ENCODE measurements at places on chromosomes 12 and 14.

DNA sequence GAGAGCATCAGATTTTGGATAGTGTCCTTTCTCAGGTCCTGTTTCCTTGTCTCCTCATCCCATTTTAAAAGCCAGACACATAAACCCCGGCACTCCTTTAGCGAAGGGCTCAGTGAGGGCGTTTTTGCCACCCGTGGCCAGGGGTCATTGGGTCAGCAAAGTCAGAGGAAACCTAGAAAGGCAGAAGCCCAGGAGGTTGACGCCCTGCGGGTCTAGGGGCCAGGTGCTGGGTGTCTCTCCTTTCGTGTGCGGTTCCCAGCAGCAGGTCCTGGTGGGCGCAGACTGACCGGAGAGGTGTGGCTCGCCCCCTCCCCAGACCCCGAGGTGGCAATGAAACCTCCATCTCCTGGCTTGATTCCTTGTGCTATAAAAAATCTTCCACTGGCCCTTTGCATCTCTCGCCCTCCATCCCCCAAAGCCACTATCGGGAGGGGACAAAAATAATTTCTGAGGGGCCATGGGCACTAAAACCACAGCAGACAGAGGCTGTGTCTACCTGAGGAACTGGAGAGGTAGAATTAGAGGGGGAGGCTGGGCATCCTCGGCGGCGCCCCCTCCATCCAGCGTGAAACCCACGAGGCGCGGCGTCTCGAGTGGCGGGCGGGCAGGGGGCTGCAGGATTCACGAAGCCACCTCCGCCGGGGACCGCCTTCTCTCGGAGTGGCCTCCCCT lies 858 bp upstream of the FRMD6 start:
- no peak for DNase-seq

DNA sequence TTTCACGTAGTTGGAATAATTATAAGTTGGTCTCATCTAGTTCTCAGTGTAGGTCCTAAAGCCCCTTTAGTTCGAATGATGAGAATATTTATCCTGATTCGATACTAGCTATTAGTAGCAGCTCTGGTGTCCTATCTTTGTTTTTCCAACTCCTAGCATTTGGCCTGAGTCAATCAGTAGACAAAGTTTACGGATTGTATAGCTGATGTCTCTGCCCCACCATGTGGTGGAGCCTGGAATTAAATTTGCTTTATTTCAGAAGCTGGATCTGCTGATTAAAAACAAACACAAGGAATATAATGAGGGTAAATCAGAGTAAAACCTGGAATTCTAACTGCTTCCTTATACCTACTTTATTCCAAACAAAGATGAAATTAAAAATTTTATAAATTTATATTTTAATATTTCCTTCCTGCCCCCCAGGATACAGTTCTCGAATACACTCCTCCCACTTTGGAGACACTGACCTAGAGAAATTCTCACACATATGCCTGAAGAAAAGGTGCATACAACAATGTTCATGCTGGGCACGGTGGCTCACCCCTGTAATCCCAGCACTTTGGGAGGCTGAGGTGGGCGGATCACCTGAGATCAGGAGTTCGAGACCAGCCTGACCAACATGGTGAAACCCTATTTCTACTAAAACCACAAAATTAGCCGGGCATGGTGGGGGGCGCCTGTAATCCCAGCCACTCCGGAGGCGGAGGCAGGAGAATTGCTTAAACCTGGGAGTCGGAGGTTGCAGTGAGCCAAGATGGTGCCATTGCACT lies 7.6 kb upstream of the BRMS1L start:
- peak; percentile 25 for DNase-seq

- no peak for DNase-seq
Measured at GRCh38 chr14:31128601-31129526, 78.7 kb downstream of the HECTD1 start.

DNA sequence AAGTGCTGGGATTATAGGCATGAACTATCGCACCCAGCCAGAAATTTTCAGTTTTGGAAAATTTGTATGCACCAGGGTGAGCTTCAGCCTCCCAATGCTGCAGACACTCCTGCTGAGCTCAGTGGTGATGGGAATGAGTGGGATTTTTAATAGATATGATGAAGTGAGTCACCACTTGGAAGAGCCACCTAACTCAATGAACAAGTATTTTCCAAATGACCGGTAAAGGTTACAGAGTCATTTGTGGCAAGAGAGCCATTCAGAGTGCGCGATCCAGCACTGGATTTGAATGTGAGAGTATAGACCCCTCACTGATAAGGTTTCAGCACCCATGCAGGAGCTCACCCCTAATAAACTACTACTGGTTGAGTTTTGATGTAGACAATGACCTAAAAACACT lies 100.7 kb downstream of the PPP2R5C start:
- DNase-seq, result no peak

GRCh38 chr14:104610749-104611310 lies 6.3 kb upstream of the TMEM179 start:
- no peak for DNase-seq

DNA sequence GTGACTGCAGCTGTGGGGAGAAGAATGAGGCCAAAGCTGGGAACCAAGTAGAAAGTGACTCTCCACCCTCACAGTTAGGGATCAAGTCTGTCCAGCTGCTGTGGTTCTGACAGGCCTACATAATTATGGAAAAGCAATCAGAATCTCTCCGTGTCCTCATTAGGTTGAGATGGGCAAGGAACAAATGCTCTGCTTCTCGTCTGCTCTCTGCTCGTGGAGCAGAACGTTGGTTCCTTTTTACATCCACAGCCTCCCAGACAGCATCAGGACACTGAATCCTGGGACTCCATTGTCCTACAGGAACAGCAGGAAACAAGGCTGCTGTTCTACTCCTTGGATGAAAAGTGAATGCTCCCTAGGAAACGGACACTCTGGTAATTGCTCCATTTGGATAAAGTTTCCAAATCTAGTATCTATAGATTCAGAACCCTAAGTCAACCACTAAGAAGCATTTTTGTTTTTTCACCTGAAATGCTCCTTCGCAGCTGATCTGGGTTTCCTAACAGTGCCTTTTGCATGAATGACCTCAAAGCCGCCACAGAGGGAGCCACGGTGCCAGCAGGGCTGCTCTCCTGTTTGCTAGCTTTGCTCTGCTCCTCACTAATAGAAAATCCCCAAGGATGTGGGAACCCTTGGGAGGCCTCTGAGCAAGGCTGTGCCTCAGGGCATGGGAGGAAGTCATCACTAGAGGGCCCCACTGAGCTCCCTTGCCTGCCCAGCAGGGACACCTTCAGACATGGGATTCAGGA lies 102.0 kb downstream of the EGLN3 start:
- DNase-seq, result peak; percentile 71

- DNase-seq, result no peak
Measured at GRCh38 chr14:93566065-93566693, 135.4 kb downstream of the UNC79 start.

DNA sequence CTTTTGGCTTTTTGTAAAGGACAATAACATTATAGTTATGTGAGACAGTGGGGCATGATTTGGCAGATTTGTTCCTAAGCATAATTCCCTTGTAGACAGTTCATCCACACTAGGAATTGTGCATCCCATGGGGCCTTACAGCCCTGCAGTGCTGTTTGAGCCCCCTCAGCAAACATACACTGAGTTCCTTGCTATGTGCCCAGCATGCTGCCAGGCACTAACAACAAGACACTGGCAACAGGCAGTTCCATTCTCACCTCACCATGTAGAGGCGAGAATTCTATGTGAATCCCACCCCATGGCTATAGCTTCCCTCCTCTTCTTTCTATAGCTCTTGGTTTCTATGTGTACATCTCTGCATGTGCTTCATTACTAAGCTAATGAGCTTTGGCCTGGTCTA lies 1.9 kb downstream of the THTPA start:
- DNase-seq, result no peak

DNA sequence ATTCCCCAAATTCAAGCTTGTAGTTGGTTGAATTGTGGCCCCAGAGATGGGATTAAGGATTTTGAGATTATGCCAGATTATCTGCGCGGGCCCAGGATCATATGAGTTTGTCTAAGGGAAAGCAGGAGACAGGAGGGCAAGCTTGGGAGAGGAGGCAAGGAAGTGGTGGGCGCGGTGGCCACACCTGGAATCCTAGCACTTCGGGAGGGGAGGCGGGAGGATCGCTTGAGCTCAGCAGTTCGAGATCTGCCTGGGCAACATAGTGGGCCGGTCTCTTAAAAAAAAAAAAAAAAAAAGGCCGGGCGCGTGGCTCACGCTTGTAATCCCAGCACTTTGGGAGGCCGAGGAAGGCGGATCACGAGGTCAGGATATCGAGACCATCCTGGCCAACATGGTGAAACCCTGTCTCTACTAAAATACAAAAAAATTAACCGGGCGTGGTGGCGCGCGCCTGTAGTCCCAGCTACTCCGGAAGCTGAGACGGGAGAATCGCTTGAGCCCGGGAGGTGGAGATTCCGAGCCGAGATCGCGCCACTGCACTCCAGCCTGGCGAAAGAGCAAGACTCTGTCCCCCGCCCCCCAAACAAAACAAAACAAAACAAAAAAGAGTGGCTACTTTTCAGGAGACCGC lies 881 bp upstream of the PUS1 start:
- DNase-seq, result no peak

GRCh38 chr12:66503746-66504145 lies 175.1 kb downstream of the GRIP1 start:
- no peak for DNase-seq

DNA sequence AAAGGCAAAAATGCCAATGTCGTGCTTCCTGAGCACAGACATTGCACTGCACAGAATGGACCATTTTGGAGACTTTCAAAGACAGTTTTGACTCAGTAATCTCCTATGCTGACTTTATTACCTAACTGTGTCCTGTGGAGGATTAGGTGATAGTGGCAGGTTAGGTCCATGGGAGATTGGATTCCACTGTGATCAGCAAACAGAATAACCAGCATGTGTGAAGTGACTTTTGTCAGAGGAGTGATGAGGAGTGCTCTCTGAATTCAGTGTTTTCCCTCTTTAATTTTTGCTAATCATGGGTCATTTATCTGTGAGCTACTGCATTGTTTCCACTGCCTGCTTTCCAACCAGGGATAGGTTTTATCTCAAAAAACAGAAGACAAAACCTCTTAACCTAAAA lies 662.5 kb downstream of the DIO2 start:
- DNase-seq, result no peak

Measured in COR-L47 (cell line).